ENCODE measurements at places on chromosomes 4 and X.

- DNase-seq, result no peak
Measured at GRCh38 chr4:110119880-110120279, 78.5 kb downstream of the ELOVL6 start.

GRCh38 chrX:71867680-71868079 lies 43.0 kb upstream of the NHSL2 start:
- no peak for DNase-seq

GRCh38 chr4:182778222-182778982 lies 138.8 kb downstream of the DCTD start:
- DNase-seq, result no peak

GRCh38 chrX:69066966-69067525 lies 98.2 kb downstream of the PJA1 start:
- no peak for DNase-seq

DNA sequence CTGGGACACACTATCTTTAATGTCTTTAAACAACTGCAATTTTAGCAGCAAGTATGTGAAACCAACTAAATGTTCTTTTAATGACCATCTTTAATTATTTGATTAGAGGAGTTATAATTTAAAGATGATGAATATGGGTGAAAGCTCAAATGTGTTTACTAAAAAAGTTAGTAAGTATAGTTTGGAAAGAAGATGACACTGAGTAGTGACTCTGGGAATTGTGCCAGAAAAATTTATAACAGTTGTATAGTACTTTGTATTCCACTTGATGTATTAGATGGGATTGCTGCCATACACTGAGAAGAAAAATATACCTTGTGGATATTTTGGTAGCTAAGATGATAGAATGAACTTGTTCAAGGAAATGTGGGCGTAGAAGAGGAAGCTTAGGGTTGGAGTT lies 19.5 kb upstream of the PACRGL start:
- no peak for DNase-seq

DNA sequence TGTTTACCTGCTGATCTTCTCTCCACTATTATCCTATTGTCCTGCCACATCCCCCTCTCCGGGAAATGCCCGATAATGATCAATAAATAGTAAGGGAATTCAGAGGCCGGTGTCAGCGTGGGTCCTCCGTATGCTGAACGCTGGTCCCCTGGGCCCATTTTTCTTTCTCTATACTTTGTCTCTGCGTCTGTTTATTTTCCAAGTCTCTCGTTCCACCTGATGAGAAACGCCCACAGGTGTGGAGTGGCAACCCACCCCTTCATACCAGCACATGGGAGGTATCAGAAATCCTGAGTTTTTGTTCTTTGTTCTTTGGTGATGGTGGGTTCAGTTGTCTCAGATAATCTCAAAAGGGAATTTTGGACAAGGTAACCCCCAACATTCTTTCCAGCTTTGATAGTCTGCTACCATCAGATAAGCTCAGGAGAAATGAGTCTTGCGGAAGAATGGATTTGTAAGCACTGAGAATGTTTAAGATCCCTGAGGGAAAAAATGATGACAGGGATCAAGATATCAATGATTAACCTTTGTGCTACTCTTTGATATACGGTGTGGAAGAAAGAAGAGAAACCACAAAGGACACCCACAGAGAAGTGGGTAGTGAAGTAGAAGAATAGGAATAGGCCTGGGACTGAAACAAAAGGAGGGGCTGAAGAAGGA lies 117.9 kb downstream of the CEP44 start:
- no peak for DNase-seq

GRCh38 chr4:69649629-69650028 lies 3.4 kb downstream of the UGT2A1 start:
- no peak for DNase-seq

DNA sequence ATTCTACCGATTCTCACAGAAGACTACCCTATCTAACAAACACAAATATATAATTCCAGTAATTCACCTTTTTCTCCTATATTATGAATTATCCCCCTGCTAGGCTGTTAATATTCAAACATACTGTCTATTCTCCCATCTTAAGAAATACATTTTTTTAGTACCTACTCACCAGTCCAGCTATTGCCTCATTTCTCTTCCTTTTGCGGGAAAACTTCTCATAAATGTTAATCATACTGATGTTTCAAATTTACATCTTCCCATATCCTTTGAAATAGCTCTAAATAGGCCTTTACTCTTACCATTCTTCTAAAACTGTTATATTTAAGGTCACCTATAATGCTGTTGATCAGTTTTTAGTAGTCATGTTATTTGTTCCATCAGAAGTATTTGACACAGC lies 759.1 kb upstream of the SLIT2 start:
- DNase-seq, result no peak

GRCh38 chrX:107656978-107657377 lies 28.7 kb downstream of the PRPS1 start:
- no peak for DNase-seq

GRCh38 chr4:185532293-185532692 lies 3.0 kb downstream of the PDLIM3 start:
- DNase-seq, result no peak

DNA sequence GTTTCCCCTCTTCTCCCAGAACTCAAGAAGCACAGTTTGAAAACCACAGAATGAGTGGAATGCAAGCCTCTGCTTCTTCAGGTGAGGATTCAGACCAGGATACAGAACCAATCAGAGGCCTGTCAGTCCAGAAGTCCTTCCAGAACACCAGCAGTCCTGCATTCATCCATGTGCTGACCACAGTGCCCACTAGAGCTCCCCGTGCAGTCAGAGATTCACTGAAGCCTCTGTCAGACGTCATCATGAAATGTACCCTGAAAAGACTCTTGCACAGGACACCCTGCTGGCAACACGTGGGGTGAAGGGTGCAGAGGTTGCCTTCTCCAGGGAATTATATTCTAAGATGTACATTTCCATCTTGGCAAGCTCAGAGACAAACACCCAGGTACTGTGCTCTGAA lies 75.9 kb upstream of the LSM6 start:
- DNase-seq, result no peak

GRCh38 chr4:149211876-149212275 lies 603.8 kb downstream of the IQCM start:
- DNase-seq, result no peak

GRCh38 chrX:38970074-38970473 lies 168.8 kb downstream of the MID1IP1 start:
- DNase-seq, result no peak

- no peak for DNase-seq
Measured at GRCh38 chr4:168651864-168652263, 155.0 kb downstream of the PALLD start.
